ENCODE measurements at places on chromosomes 1 and 21.

DNA sequence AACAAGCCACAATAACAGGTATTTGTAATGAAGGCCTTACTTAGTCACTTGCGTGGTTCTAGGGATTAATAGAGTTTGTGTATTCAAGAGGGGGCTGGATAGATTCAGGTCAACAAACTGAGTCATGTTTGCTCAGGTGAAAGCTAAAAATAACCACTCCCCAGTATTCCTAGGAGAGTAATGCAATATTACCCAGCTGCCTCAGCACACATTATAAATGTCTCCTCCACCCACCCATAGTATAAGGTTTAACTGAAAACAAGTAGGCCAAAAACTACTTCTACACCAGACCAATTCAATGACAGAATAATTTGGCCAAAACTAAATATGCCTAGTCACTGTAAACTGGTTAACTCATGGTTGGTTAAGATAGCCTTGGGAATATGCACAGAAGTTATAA, 34.4 kb downstream of the WLS start:
- DNase-seq = no peak

DNA sequence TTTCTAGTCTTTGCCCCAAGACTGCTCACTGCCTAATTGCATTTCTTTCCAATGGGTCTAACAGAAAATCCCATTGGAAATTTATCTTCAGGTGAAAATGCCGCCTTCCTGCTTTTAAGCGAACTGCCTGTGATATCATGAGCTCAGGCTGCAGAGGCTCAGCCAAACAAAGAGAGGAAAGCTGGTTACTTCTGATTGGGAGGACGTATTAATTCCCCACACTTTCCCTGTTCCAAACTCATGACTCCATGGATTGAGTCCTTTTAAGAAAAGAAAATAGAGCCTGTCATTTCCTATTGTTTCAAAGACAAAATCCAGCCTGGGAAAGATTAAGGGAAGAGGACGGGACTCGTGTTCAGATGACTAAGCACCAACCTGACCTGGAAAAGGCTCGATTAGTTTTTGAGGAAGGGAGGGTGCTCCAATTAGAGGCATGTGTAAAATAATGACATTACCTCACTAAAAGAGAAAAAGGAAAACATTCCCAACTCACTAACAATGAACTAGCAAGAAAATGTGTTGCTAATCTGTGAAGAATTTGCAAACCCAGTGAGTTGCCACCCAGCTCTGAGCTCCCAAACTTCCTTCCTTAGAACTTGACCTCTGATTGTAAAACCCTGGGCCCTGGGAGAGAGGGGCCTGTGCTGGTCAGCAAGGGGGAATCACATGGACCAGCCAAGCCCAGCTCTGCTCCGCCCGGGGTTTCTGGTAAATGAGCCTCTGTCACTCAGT, 61.2 kb downstream of the TCP10L start:
- no peak for DNase-seq

DNA sequence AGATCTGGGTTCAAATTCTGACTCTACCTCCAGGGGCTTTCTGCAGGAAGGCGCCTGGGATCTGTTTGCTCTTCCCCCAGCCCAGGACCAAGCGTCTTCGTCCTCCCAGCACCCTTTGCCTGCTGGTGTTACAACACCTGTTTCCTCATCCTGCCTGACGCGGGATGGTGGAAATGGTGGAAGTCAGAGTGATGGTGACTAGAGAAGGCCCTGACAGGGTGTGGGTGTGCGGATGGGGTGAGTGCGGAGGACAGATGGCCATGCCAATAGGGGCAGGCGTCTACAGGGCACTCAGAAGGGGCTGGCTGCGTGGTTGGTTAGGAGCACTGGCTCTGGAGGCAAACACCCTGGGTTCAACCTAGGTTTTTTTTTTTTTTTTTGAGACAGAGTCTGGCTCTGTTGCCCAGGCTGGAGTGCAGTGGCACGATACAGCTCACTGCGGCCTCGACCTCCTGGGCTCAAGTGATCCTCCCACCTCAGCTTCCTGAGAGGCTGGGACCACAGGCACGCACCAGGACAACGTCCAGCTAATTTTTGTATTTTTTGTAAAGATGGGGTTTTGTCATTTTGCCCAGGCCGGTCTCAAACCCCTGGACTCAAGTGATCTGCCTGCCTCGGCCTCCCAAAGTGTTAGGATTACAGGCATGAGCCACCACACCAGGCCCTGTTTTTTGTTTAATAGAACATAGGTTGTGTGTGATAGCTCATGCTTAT, 1.5 kb downstream of the THEMIS2 start:
- DNase-seq = no peak

DNA sequence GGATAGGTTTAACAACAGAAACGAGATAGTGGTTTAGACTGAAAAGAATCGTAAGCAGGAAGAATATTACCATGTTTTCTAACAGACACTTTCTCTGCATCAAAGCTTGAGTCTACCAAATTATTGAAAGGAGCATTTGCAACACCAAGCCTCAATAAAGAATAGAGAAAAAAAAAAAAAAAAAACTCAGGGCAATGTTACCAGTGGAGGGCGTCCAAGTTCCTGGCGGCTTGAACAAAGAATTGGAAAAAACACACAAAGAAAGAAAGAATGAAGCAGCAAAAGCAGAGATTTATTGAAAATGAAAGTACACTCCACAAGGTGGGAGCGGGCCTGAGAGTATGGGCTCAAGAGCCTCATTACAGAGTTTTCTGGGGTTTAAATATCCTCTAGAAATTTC, 686.5 kb upstream of the ADGRL2 start:
- DNase-seq = no peak

- no peak for DNase-seq
These were observed 62.2 kb downstream of the ZFYVE9 start for GRCh38 chr1:52203935-52204625.

- no peak for DNase-seq
These were observed 136.8 kb upstream of the IGSF21 start for GRCh38 chr1:17970757-17971156.

GRCh38 chr1:185934476-185935189, 200.4 kb downstream of the HMCN1 start:
- no peak for DNase-seq

GRCh38 chr1:96427616-96428015, 294.0 kb upstream of the PTBP2 start:
- DNase-seq = no peak

GRCh38 chr1:116586741-116587143, 15.9 kb upstream of the CD58 start:
- no peak for DNase-seq

DNA sequence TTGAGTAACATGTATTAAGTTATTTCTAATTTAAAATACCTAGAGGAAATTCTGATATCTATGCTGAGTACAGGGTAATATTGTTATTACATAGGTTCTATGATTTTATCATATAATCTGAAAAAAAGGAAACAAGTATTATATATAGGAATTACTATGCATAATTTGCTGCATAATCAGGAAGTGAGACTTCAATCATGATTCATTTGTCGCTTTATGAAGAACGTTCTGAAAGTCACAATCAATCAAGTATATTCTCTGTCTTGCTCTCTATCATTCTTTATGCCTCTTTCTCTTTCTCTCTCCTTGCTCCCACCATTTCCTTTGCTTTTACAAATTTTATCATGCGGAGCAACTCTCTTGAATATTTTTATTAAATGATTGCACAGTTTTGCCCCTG, 1130.3 kb downstream of the PLA2G4A start:
- no peak for DNase-seq

GRCh38 chr1:46315669-46316403, 12.3 kb downstream of the UQCRH start:
- no peak for DNase-seq

DNA sequence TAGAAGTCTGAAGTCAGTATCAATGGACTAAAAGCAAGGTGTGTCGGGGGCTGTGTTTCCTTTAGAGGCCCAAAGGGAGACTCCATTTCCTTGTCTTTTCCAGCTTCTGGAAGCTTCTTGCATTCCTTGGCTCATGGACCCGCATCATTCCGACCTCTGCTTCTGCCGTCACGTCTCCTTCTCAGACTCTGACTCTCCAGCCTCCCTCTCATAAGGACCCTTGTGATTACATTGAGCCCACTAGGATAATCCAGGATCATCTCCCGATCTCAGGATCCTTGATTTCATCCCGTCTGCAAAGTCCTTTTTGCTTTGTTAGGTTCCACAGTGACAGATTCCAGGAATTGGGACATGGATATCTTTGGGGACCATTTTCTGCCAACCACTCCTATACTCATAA, 265.8 kb upstream of the CSF3R start:
- no peak for DNase-seq

DNA sequence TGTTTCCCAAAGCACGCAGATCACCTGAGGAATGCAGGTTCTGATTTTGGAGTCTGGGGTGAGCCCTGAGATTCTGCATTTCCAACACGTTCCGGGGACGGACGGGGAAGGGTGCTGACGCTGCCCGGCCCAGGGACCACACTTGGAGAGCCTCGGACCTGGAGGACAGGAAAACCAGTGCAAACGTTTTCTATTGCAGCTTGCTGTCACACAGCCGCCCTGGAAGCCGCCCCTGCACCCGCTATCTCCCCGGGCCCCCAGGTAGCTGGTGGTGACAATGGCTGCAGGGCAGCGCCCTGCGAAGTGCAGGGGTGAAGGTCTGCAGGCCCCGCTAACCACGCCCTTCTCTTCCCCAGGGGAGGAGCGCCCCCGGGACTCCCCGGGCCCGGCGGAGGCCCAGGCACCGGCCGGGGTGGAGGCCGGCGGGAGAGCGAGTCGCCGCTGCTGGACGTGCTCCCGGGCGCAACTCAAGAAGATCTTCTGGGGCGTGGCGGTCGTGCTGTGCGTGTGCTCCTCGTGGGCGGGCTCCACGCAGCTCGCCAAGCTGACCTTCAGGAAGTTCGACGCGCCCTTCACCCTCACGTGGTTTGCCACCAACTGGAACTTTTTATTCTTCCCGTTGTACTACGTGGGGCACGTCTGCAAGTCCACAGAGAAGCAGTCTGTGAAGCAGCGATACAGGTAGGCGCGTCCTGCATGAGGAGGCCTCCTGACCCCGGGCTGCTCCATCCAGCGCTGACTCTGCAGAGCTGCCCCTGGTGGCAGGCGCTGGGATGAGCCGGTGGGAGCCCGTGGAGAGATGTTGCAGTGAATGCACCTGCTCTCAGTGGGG, 142.0 kb upstream of the COA6 start:
- no peak for DNase-seq

DNA sequence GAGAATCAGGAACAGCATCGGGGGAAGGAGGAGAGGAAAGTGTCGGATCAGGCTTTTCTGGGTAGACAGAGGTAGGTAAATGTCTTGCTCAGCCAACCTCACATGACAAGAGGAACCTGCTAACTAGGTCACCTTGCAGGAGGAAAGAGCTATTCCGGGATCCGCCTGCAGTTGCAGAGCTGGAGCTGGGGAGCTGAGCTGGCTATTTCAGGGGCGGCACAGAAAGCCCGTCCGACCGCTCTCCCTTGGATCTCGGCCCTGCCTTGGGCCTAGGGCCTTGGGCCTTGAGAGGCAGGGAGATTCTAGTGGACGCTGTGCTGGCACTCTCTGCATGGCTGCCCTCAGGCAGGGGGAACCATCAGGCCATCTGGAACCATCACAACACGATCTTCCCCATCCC, 56.5 kb upstream of the CTPS1 start:
- no peak for DNase-seq

DNA sequence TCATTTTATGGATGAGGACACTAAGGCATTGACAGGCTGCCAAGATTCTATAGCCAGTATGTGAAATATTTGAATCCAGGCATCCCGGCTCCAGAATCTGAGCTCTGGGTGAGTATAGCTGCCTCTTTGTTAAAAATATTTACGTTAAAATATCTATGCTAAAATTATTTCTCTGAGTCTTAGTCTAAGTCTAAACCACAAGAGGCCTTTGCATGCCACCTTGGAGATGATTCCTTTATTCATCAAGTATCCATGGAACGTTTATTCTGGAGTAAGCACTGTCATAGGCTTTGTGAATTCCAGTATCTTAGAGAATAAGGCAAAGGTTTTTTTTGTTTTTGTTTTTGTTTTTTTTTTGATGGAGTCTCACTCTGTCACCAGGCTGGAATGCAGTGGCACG, 116.4 kb downstream of the GREM2 start:
- no peak for DNase-seq

GRCh38 chr21:30340714-30341573, 3.5 kb upstream of the KRTAP27-1 start:
- no peak for DNase-seq

DNA sequence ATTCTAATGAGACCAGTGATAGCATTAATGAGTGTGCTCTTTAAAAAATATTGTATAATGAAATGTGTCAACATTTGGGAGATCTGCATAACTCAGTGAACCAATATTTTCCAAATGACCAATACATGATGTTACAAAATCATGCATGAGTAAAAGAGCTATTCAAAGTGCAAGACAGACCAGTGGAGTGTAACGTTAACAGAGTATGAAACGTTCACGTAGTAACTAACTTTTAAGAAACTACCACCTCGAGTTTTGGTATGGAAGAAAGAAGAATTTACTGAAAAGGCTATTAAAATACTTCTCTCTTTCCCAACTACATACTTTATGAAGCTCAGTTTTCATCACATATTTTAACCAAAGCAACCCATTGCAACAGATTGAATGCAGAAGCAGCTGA, 9.6 kb upstream of the SLC6A9 start:
- DNase-seq = no peak

- DNase-seq = peak; percentile 11
These were observed 11.6 kb downstream of the TINAGL1 start for GRCh38 chr1:31587720-31588423.

DNA sequence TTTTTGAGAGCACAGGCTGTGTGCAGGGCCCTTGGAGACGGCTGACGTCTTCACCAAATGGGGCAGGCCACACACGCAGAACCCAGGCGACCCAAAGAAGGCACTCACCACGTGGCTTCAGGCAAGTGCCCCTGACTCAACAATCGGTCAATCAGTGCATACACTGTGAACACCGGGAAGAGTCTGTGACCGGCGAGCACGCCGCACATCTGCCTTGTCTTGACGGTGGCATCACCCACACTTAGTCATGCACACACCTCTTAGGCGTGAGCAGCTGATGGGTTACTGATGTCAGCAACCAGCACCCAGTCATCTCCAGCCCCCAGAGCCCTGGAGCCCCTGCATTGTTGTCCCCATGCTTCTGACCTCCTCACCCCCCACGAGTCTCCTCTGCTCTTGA, 4.9 kb upstream of the LRRC3 start:
- DNase-seq = no peak

- DNase-seq = no peak
These were observed 32.0 kb upstream of the C1orf185 start for GRCh38 chr1:51070011-51070410.

DNA sequence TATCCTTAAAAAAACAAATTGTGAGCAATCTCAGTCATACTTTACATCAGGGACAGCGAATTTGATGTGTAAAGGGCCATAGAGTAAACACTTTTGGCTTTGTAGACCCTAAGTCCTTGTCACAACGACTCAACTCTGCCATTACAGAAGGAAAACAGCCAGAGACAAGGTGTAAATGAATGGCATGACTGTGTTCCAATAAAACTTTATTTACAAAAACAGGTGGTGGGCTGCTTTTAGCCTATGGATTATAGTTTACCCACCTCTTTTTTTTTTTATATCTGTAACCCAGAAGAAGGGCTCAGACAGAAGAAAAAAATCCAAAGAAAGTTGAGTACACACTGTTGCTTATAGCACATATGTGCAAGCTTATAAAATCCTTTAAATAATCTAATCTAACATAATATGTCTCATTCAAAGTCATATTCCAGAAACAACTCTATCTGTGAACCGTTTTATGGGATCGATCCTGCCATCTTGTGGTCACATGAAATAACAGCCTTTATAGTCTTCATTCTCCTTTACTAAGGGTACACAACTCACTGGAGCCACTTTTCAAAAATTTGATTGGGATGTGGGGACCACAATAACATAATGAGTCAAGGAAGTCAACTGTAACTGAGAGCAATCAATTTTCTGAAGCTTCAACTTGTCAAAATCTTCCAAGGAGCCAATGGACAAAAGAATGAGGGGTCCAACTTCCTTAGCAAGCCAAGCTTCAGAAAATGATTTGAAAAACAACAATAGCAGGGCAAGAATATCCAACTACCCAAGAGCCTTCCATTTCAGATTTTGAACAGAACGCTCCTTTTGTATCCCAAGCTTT, 142.2 kb upstream of the KRTAP19-8 start:
- peak; percentile 49 for DNase-seq
